SIG-M5 (cell line): ENCODE measurements at places on chromosomes 12 and 14.

DNA sequence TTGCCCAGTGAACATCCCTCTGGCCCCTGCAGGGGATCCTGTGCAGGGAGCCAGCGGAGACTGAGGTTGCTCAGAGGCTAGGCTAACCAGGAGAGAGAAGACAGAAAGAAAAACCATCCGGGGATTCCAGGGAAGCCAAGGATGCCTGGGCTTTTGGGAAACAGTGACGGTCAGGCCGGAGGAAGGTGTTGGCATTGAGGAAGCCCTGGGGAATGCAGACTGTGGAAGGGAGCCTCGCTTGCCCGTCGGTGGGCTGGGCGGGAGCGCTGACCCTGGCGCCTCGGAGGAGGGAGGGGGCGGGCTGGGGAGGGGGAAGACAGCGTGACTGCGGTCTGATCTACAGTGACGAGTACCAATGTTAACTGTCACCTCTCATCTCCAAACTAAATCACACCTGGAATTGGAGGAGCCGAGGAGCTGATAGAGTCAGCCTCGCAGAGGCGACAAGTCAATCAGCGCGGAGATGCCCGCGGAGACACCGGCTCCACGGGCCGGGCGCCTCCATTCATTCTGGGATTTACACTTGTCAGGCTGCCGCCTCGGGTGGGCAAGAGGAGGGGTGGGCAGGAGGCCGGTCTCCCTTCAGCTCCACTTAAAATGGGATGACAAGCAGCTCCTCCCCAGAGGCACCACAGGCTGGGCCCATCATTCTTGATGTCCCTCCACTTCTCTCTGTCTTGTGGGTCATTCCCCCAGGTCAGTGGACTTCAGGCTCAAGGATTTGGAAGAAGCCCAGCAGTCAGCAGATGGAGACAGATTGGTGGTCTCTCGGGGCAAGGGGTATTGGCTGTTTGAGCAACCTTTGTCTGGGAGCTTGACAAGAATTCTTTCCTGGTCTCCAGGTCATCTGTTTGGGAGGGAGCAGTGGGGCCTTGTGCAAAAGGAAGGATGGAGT is 20.4 kb upstream of the GPATCH2L start:
- DNase-seq: no peak

DNA sequence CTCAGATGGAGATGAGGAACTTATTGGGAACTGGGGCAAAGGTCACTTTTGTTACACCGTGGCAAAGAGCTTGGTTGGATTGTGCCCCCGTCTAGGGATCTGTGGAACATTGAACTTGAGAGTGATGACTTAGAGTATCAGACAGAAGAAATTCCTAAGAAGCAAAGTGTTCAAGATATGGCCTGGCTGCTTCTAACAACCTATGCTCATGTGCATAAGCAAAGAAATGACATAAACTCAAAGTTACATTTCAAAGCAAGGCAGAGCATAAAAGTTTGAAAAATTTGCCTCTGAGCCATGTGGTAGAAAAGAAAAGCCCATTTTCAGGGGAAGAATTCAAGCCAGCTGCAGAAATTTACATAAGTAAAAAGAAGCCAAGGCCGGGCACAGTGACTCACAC is 21.5 kb upstream of the RAP1B start:
- DNase-seq: no peak

DNA sequence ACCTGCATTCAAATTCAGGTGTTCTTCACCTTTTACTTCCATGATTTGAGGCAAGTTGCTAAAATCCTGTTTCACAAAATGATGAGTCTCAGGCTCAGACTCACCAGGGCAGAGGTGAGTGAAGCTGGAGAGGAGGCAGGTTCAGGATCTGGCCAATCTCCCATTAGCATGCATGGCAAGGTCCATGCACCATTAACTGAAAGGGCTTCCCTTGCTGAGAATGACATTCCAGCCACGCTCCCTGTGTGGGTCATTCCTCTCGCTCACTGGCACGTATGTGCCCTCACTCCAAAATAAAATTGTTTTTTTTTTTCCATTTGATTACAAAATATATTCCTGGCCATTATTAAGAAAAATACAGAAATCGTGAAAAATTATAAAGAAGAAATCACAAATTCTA is 257.6 kb downstream of the C12orf75 start:
- DNase-seq: no peak

DNA sequence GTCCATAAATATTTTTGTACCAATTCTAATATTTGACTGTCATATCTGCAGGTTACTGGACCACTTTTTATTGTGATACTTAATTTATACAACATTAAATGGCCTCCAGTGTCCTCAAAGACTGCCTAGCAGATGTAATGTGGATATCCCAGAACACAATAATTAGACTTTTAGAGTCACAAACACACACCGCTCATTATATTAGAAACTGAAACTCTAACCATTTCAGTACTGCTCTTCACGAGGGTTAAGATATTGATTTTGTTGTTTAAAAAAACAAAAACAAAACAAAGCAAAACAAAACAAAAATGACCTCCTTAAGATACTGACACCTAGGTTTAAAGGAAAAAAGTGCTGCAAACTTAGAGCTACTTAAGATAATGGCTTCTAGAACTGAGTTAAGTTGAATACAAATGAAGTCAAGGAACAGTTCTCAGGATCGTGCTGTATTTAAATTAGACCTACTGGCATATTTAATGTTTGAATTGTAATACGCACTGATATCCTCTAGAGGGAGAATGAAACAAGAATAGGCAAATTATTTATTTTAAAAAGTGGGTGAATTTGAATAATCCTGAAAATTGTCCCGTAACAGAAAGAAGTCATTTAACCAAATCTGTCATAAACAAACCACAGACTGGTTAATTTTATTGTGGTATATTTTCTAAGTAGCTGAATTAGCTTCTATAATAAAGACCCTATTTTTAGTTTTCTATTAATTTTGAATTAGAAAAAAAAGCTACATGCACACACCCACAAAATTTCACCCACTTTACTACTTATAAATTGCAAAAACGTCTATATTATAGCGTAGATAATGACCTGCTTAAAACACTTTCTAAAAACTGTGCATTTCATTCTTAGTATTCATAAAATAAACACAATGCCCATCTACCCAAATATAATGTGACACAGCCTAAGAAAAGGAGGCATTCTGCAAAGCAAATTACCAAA is 395.2 kb upstream of the DCN start:
- no peak for DNase-seq

DNA sequence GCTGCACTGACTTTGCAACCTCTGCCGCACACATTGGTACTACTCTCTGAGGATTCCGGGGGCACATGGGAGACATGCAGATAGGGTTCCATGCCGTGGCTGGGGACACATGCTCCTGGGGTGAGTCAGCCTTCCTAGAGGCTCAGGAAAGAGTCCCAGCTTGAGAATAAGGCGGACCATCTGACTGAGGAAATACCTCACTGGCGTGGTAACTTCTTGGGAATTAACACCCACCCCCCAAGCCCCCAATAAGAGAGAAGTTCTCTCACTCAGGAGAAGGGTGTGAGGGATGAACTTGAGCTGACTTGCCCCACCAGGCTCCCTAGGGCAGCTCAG is 23.2 kb downstream of the PLXNC1 start:
- DNase-seq: no peak

GRCh38 chr12:106892075-106892474 is 63.6 kb upstream of the TMEM263 start:
- no peak for DNase-seq

GRCh38 chr12:50222275-50222783 is 55.2 kb upstream of the CERS5 start:
- no peak for DNase-seq

DNA sequence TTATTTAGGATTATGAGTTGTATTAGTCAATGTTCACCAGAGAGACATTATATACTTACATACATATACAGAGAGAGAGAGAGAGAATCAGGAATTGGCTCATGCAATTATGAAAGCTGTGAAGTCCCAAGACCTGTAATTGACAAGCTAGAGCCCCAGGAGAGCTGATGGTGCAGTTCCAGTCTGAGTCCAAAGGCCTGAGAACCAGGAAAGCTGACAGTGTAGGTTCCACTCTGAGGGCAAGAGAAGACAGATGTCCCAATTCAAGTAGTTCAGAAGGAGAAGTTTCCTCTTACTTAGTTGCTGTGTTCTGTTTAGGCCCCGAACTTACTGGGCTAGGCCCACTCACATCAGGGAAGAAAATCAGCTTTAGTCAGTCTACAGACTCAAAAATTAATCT is 76.4 kb upstream of the FICD start:
- DNase-seq: no peak

GRCh38 chr14:50600849-50601248 is 40.9 kb downstream of the ATL1 start:
- DNase-seq: no peak

DNA sequence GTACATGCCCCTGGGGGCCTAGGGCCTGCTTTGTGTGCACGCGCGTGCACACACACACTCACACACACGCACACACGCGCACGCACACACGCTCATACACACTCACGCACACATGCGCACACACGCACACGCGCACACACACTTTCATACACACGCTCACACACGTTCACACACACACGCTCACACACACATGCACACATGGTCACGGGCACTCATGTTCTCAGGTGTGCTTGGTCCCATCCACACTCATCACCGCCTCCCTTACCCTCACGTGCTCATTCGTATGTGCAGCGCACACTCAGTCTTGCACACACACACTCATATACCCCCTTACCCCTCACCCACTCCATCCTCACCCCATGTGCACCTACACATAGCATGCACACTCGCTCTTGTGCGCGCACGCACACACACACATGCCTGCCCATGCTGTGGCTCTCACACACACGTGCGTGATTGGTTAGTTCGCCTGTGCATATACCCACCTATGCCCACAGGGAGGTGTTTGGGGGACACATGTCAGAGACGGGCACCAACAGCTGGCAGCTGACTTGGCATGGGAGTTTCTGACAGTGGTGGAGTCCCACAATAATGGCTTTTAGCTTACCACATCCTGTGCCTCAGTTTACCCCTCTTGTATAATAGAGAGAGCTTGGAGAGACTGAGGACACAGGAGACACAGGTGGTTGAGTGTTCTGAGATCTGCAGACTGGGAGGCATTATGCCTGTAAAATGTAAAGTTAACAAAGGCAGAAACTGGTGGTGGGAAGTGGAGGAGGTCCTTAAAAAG is 28.7 kb downstream of the TSPAN9 start:
- DNase-seq: no peak

DNA sequence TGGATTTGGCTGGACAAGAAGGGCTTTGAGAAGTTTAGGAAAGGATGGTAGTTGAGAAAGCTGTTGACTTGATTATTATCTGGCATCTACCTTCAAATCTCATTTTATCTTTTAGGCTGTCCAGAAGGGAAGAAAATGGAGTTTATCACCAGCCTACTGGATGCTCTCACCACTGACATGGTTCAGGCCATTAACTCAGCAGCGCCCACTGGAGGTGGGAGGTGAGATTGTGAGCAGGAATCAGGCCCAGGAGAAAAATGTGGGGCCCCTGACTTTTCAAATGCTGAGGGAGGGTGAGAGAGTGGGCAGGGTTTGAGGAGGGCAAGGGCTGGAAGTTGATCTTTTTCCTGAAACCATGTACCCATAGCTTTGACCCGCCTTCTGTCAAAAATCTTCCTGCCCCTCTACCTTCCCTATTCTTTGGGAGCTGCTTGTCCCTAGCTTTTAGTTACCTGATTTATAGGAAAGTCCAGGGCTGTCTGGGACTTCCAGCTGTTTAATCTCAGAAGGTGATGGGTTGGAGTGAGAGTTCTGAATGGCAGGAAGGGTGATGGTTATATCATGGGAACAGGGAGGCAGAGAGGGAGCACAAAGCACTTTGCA is 134.2 kb downstream of the SMOC1 start:
- no peak for DNase-seq

DNA sequence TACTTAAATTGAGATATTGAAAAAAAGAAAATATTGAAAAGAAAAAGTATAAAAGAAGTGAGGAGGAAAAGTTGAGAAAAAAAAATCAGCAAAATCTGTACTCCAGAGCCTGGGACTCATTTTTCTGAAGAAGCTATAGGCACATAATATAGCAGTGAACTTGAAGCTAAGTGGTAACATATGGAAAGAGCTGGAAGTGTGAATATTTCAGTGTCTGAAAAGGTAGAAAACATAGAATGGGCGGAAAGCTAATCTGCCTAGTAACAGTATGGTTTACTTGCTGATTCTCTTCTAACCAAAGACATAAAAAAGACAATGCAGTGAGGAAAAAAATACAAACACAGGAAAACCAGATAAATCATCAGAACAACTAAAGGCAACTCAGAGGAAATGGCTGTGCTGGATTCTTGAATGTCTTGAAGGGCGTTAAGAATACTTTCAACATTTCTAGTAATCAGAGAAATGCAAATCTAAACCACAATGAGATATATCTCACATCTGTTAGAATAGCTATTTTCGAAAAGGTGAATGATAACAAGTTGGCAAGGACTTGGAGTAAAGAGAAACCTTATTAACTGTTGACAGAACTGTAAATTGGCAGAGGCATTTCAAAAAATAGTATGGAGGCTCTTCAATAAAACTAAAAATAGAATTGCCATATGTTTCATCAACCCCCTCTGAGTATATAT is 784.6 kb downstream of the LRFN5 start:
- DNase-seq: no peak

GRCh38 chr12:89101440-89101839 is 250.9 kb downstream of the DUSP6 start:
- DNase-seq: no peak

- DNase-seq: no peak
These were observed 64.9 kb upstream of the REP15 start for GRCh38 chr12:27631365-27631764.

DNA sequence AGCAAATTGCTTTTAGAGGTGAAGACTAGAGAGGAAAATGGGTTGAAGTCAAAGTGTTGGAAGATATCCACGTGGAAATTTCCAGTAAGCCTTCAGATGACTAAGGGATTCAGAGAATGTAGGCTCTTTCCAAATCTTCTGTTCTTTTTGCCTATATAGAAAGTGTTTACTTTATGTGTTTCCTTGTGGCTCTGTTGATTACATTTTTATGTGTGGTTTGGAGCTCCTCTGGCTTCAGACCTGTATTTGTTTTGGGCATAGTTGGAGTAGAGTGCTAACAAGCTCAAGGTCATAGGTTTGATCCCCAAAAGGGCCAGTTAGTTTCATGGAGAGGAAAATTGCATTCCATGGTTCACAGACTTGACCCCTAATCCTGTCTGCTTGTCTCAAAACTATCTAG is 91.9 kb downstream of the IGF1 start:
- no peak for DNase-seq

- no peak for DNase-seq
These were observed 51.8 kb downstream of the ZNF664 start for GRCh38 chr12:124024776-124025175.
